Muscle of back (tissue), 13 donors: ENCODE measurements at places on chromosomes 12 and 14. TPM values are rescaled to one million over a fixed set of nuclear protein-coding genes. Genes with fewer than 3 reads are reported as not detected.

- no peak for DNase-seq
Observed at GRCh38 chr14:81550001-81550637, 16.5 kb upstream of the SEL1L start.

GNB3 gene
- 10.3 TPM for polyA plus RNA-seq

CBX5 gene
- 91.8 TPM for polyA plus RNA-seq

SLC10A1 gene
- polyA plus RNA-seq, result not detected

DNA sequence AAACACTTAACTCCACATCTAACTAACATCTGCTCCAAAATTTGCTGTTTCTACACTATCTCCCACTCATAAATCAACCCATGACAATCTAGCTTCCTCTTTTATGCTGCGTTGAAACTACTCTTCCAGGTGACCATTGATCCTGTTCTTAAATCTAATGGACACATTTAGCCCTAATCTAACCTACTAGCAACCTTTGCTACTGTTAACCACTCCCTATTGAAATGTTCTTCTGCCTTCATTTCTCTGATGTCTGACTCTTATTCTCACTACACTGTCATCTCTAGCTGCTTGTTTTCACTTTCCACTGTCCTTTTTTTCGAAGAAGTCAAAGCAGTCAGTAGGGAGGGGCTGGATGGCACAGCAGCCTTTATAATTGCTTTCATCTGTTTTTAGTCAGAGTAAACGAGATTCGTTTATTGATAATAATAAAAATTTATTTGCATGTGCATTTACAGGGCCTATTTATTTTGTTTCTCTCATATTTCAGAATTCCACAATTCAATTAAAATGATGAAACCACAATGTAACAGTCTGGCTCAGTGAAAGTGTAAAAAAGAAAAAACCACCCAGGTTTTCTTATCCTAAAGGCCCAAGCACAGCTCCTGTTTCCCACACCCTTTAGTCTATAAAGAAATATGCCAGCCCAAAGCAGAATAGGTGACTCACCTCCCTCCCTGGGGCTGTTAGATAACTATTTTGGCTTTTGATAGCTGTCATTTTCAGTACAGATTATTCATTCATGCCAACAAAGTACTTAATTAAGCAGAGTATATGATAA is 44.9 kb downstream of the ATP2B1 start:
- no peak for DNase-seq

BATF gene
- 1.0 TPM for polyA plus RNA-seq

LYZ gene
- polyA plus RNA-seq, result 39.4 TPM

- no peak for DNase-seq
Observed at GRCh38 chr14:100281286-100282082, 24.8 kb downstream of the SLC25A29 start.

SRRM4 gene
- 0.18 TPM for polyA plus RNA-seq

- DNase-seq, result no peak
Observed at GRCh38 chr14:61545726-61546455, 149.4 kb upstream of the HIF1A start.

GRCh38 chr12:93430280-93430679 is 11.5 kb downstream of the UBE2N start:
- no peak for DNase-seq
